ENCODE measurements at places on chromosomes 2 and 18. TPM values are rescaled to one million over a fixed set of nuclear protein-coding genes. Genes with fewer than 3 reads are reported as not detected.

Gene SP140
- 113 TPM for total RNA-seq

Gene CRYGD
- total RNA-seq, result not detected

Gene KCNG2
- not detected for total RNA-seq

Gene LNPK
- 20.8 TPM for total RNA-seq

Gene ASNSD1
- 43.2 TPM for total RNA-seq

GRCh38 chr2:237599465-237600110, 9.1 kb upstream of the RAB17 start:
- no peaks in the 10 kb centered on the region for H3K36me3 ChIP-seq
- no peak for DNase-seq
- H3K4me1 ChIP-seq, result peaks cover 8% of the 10 kb centered on the region
- no peaks in the 10 kb centered on the region for H3K27me3 ChIP-seq
- H3K27ac ChIP-seq, result no peak overlapping the region

GRCh38 chr18:60664736-60665135, 292.2 kb upstream of the MC4R start:
- no peaks in the 10 kb centered on the region for H3K4me1 ChIP-seq
- no peak overlapping the region for H3K27ac ChIP-seq
- H3K4me3 ChIP-seq, result no peak overlapping the region
- no peaks in the 10 kb centered on the region for H3K36me3 ChIP-seq
- H3K27me3 ChIP-seq, result no peaks in the 10 kb centered on the region

- H3K4me1 ChIP-seq, result peaks cover 12% of the 10 kb centered on the region
- DNase-seq, result no peak
- H3K27me3 ChIP-seq, result no peaks in the 10 kb centered on the region
- no peak overlapping the region for H3K27ac ChIP-seq
Observed at GRCh38 chr18:46211816-46212215, 107.6 kb downstream of the HAUS1 start.

DNA sequence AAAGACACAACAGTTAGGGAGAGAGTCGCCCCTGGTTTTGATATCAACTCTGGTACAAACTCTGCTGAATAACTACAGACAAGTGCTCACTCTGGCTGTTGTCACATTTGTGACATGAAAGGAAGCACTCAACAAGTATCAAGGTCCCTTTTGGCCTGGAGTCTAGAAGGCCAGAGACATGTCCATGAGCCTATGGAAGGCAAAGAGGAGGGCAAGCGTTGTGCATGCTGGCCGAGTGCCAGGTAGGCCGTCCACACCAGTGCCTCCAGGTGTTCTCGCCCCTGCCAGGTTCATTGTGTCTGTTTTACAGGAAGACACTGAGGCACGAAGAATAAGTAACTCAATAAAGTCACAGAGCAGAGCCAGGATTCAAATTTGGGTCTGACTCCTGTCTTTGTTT, 21.1 kb downstream of the ILKAP start:
- no peaks in the 10 kb centered on the region for H3K27me3 ChIP-seq
- no peak overlapping the region for H3K4me3 ChIP-seq
- H3K27ac ChIP-seq, result no peak overlapping the region

- H3K36me3 ChIP-seq, result no peaks in the 10 kb centered on the region
- H3K27me3 ChIP-seq, result no peaks in the 10 kb centered on the region
- H3K27ac ChIP-seq, result peak overlapping the region; percentile 81
- no peak for DNase-seq
Observed at GRCh38 chr2:176268976-176269318, 295 bp upstream of the MTX2 start.

- peak; percentile 55 for DNase-seq
- peaks cover 16% of the 10 kb centered on the region for H3K4me1 ChIP-seq
- peak overlapping the region; percentile 57 for H3K27ac ChIP-seq
- no peaks in the 10 kb centered on the region for H3K27me3 ChIP-seq
- no peaks in the 10 kb centered on the region for H3K36me3 ChIP-seq
- H3K4me3 ChIP-seq, result peak overlapping the region; percentile 46
Observed at GRCh38 chr2:29082804-29083495, 8.6 kb upstream of the PCARE start.

DNA sequence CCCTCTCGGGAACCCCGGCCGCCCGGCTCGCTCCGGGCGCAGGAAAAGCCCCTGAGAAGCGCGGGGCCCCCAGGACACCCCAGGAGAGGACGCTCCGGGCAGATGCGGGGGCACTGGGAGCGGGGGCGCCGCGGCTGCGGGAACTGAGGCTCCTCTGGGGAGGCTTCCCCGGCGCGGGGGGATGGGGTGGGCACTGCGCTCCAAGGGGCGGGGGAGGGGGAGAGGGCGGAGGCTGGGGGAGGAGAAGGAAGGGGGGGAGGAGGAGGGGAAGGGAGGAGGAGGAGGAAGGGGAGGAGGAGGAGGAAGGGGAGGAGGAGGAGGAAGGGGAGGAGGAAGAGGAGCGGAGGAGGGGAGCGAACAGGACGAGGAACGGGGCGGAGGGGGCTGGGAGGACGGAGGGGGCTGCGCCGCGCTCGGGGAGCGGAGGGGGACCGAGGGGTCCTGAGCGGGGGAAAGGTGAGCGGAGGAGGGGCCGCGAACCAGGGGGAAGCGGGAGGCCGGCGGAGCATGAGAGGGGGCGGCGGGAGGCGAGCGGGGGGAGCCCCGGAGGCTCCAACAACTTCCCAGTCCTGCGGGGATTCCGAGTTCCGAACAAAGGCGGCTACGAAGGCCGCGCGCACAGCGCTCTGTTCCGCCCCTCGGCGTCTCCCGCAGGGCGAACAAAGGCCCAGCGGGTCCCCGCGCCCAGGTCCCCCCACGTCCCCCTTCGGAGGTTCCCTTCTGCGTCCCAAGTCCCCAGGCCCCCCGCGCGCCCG, 742 bp downstream of the PXDN start:
- H3K4me3 ChIP-seq, result no peak overlapping the region
- no peaks in the 10 kb centered on the region for H3K27me3 ChIP-seq
- no peaks in the 10 kb centered on the region for H3K4me1 ChIP-seq

GRCh38 chr2:215791481-215791937, 221.8 kb downstream of the MREG start:
- H3K4me3 ChIP-seq, result no peak overlapping the region
- H3K27me3 ChIP-seq, result no peaks in the 10 kb centered on the region
- no peaks in the 10 kb centered on the region for H3K36me3 ChIP-seq
- peaks cover 5% of the 10 kb centered on the region for H3K4me1 ChIP-seq
- no peak overlapping the region for H3K27ac ChIP-seq

- no peak for DNase-seq
- no peaks in the 10 kb centered on the region for H3K27me3 ChIP-seq
- no peaks in the 10 kb centered on the region for H3K4me1 ChIP-seq
Observed at GRCh38 chr18:62981566-62981965, 266.2 kb downstream of the PHLPP1 start.

DNA sequence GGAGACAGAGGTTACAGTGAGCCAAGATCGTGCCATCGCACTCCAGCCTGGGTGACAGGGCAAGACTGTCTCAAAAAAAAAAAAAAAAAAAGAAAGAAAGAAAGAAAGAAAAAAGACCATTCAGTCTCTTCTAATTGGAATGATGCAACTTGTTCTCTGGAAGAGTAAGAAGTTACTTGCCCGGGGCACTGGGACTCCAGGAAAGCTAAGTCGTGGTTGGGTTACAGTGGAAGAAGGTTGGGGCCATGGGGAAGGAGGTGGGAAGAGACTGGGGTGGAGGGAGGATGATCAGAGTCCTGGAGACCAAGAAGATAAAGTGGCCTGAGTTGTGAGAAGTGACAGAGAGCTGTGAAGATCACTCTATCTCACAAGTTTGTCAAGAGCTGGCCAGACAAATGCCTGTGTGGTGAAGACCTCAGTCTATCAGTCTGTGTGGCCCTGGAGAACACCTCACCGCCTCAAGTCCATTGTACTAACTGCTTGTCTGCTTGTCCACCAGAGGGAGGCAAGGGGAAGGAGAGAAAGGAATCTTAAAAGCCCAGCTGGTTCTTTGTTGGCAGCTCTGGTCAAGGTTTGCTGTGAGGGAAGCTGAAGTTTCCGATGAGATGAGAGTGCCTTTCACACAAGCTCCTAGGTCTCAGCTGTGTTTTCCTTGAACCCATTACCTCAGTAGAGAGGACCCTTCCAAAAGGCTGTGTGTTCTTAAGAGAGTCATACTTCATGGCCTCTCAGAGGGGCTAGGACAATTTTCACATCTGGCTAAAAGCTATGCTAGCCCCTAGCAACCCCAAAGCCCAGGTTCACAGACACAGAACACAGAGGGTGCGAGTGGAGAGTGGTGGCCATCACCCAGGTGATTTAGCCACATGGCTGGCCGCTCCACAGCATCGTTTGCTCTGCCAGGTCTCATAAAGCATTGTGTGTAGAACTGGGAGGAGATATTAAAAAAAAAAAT, 72.0 kb upstream of the TMEM178A start:
- no peak overlapping the region for H3K27ac ChIP-seq
- no peaks in the 10 kb centered on the region for H3K27me3 ChIP-seq
- H3K36me3 ChIP-seq, result no peaks in the 10 kb centered on the region
- H3K4me1 ChIP-seq, result no peaks in the 10 kb centered on the region

DNA sequence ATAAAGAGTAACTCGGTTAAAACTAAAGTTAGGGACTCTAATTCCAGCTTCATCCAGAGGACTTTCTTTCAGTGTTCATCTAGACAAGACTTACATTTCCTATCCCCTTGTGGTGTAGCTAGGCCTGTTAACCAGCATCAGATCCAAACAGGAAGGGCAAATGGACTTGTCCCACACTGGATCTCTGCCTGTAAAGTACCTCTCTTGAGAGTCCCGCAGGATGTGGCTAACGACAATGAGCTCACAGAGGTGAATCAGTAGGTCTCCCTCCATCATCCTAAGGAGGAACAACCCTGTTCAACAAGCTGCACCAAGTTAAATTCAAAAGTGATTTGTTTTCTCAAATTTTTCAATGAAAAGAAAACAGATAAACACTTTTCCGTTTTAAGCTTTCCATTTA, 412.3 kb upstream of the RGPD4 start:
- H3K27ac ChIP-seq, result no peak overlapping the region
- no peak overlapping the region for H3K4me3 ChIP-seq
- H3K4me1 ChIP-seq, result no peaks in the 10 kb centered on the region
- no peaks in the 10 kb centered on the region for H3K36me3 ChIP-seq
- no peaks in the 10 kb centered on the region for H3K27me3 ChIP-seq

GRCh38 chr18:63180971-63181376, 138.6 kb downstream of the BCL2 start:
- peaks cover 81% of the 10 kb centered on the region for H3K4me1 ChIP-seq
- DNase-seq, result peak; percentile 94
- H3K27me3 ChIP-seq, result no peaks in the 10 kb centered on the region

DNA sequence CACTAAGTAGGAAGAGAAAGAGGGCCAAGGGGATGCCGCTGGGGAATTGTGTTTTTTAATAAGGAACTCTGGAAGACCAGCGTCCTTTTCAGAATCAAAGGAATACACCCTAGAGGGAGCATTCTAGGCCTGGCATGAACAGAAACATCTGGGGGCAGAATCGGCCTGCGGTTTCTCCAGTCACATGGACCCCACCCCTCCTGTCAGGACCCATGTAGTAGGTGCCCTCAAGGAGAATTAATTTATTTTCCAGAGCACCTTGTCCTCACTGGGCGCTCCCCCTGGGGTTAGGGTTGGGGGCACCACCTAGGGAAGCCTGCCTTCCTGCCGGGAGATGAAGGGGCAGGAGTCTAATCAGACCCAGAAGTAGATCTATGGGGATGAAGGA, 44.2 kb downstream of the TMEM37 start:
- no peaks in the 10 kb centered on the region for H3K4me1 ChIP-seq
- H3K4me3 ChIP-seq, result no peak overlapping the region
- no peaks in the 10 kb centered on the region for H3K27me3 ChIP-seq

DNA sequence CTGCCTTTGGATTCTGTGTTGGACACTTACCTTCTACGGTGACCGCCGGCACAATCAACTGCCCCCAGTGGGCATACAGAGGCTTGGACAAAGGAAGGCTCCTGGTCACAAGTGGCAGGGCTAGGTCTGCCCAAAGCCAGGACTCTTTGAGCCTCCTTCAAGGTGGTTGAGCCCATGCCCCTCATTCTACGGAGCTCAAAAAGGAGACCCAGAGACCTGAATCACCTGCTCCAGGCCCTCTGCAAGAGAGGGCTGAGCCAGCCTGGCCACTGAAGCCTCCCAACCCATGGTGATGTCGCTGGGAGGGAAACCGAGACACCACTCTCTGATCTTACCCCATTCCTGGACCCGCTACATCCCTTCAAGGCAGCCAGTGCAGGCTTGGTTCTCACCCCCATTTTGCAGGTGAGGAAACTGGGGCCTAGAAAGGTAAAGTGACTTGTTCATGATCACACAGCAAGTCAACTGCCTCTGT, 87.9 kb downstream of the INHBB start:
- no peak for DNase-seq
- H3K4me3 ChIP-seq, result no peak overlapping the region
- H3K27me3 ChIP-seq, result no peaks in the 10 kb centered on the region
- no peaks in the 10 kb centered on the region for H3K36me3 ChIP-seq

GRCh38 chr2:104118889-104119288, 735.0 kb upstream of the POU3F3 start:
- H3K4me3 ChIP-seq, result no peak overlapping the region
- H3K27me3 ChIP-seq, result no peaks in the 10 kb centered on the region
- no peak for DNase-seq
- no peaks in the 10 kb centered on the region for H3K4me1 ChIP-seq
- no peaks in the 10 kb centered on the region for H3K36me3 ChIP-seq

- H3K36me3 ChIP-seq, result no peaks in the 10 kb centered on the region
- H3K4me1 ChIP-seq, result peaks cover 39% of the 10 kb centered on the region
- no peaks in the 10 kb centered on the region for H3K27me3 ChIP-seq
- H3K27ac ChIP-seq, result peak overlapping the region; percentile 80
Observed at GRCh38 chr2:88613921-88614320, 13.3 kb downstream of the EIF2AK3 start.

- no peaks in the 10 kb centered on the region for H3K27me3 ChIP-seq
- peak overlapping the region; percentile 86 for H3K27ac ChIP-seq
Observed at GRCh38 chr2:6353669-6354068, 512.0 kb downstream of the CMPK2 start.

DNA sequence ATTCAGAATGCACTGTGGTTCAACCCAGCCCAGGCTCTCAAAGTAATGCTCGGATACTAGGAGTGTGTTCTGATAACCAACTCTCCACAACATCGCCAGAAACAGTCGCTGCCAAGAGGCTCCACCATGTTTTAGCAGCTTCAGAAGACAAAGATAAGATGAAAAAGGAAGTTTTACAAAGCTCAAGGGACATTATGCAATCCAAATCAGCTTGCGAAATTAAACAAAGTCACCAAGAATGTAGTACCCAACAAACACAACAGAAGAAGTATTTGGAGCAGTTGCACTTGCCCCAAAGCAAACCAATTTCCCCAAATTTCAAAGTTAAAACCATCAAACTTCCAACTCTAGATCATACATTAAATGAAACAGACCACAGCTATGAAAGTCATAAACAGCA, 360.9 kb downstream of the XIRP2 start:
- no peaks in the 10 kb centered on the region for H3K4me1 ChIP-seq
- no peak for DNase-seq
- H3K27me3 ChIP-seq, result no peaks in the 10 kb centered on the region

GRCh38 chr2:37708146-37708545, 36.7 kb upstream of the CDC42EP3 start:
- H3K4me1 ChIP-seq, result peaks cover 21% of the 10 kb centered on the region
- no peak overlapping the region for H3K27ac ChIP-seq
- no peak overlapping the region for H3K4me3 ChIP-seq
- H3K36me3 ChIP-seq, result no peaks in the 10 kb centered on the region

GRCh38 chr2:33340280-33340679, 136.2 kb upstream of the RASGRP3 start:
- DNase-seq, result no peak
- H3K27me3 ChIP-seq, result no peaks in the 10 kb centered on the region
- H3K27ac ChIP-seq, result no peak overlapping the region
- no peak overlapping the region for H3K4me3 ChIP-seq

- DNase-seq, result no peak
- no peak overlapping the region for H3K4me3 ChIP-seq
- H3K36me3 ChIP-seq, result no peaks in the 10 kb centered on the region
- no peaks in the 10 kb centered on the region for H3K27me3 ChIP-seq
- H3K4me1 ChIP-seq, result no peaks in the 10 kb centered on the region
Observed at GRCh38 chr2:62550461-62550860, 44.5 kb upstream of the TMEM17 start.

All from GM12878 (cell line).